ENCODE measurements at places on chromosomes 6 and 20.
A peak's percentile ranks its signal among the peaks of the same experiment; 100 is the strongest.

- H3K4me3 ChIP-seq, result no peak overlapping the region
- no peaks in the 10 kb centered on the region for H3K36me3 ChIP-seq
Observed at GRCh38 chr20:52004018-52004417, 187.6 kb downstream of the ZFP64 start.

DNA sequence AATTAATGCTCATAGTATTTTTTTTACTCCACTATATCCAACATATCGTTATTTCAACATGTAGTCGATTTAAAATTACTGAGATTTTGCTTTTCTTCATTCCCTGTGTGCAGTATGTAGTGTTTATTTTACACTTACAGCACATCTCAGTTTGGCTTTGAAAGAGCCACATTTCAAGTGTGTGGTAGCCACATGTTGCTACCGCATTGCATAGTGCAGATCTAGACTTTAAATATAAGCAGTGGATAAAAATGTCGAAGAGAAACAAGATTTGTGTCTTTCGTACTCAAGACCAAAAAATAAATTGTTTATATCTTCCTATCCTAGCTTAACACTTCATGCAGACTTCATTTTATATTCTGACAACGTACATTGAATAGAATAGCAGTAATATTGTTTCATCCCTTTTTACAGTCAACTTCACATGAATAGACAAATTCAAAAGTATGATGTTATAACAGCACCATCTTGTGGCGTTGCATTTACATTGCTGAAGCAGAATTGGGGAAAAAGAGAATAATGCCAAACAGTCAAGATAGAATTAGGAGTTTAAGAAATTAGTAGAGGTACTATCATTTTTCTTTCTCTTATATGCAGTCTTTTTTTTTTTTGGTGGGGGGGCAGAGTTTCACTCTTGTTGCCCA is 29.9 kb downstream of the FBXO5 start:
- H3K4me1 ChIP-seq, result peaks cover 8% of the 10 kb centered on the region
- no peak overlapping the region for H3K4me3 ChIP-seq
- DNase-seq, result no peak

DNA sequence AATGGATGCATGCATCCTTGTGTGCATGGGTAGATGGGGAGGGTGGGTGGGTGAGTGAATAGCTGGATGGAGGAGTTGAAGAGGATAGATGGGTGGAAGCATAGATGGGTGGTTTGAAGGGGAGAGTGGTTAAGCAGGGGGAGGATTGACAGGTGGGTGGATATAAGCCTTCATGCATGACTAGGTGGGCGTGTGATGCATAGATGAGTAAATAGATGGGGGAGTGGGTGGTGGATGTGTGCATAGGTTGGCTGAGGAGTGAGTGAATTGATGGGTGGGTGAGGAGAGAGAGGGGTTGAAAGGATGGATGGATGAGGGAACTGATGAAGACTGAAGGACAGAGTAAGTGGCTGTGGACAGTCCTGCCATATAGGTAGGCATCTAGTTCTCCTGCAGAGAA is 4.5 kb downstream of the COL11A2 start:
- H3K36me3 ChIP-seq, result peaks cover 8% of the 10 kb centered on the region
- peaks cover 3% of the 10 kb centered on the region for H3K27me3 ChIP-seq
- DNase-seq, result no peak
- H3K4me3 ChIP-seq, result no peak overlapping the region

GRCh38 chr20:56621730-56622129 is 7.4 kb upstream of the TFAP2C start:
- DNase-seq, result no peak
- peaks cover 1% of the 10 kb centered on the region for H3K36me3 ChIP-seq
- peaks cover 5% of the 10 kb centered on the region for H3K4me1 ChIP-seq
- no peak overlapping the region for H3K27ac ChIP-seq
- H3K27me3 ChIP-seq, result peaks cover 9% of the 10 kb centered on the region

DNA sequence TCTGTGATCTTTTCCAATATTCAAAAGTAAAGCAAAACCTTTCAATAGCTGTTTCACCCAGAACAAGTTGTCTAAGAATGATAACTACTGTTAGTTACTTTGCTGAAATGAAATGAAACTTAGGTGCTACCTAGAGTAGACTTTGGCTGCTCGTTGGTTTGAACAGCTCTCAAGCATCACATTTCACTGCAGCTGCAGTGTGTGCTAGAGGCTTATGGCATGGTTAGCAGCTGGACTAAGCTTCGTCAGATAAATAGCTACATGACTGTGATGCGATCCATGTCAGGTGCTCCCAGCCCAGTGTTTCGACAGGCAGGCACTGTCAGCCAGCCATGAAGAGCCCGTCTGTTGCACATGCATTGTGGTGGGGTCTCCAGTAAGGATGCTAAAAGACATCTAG is 201.1 kb downstream of the TFAP2B start:
- DNase-seq, result no peak
- H3K4me1 ChIP-seq, result peaks cover 11% of the 10 kb centered on the region
- H3K36me3 ChIP-seq, result no peaks in the 10 kb centered on the region
- no peak overlapping the region for H3K4me3 ChIP-seq
- no peaks in the 10 kb centered on the region for H3K27me3 ChIP-seq

DNA sequence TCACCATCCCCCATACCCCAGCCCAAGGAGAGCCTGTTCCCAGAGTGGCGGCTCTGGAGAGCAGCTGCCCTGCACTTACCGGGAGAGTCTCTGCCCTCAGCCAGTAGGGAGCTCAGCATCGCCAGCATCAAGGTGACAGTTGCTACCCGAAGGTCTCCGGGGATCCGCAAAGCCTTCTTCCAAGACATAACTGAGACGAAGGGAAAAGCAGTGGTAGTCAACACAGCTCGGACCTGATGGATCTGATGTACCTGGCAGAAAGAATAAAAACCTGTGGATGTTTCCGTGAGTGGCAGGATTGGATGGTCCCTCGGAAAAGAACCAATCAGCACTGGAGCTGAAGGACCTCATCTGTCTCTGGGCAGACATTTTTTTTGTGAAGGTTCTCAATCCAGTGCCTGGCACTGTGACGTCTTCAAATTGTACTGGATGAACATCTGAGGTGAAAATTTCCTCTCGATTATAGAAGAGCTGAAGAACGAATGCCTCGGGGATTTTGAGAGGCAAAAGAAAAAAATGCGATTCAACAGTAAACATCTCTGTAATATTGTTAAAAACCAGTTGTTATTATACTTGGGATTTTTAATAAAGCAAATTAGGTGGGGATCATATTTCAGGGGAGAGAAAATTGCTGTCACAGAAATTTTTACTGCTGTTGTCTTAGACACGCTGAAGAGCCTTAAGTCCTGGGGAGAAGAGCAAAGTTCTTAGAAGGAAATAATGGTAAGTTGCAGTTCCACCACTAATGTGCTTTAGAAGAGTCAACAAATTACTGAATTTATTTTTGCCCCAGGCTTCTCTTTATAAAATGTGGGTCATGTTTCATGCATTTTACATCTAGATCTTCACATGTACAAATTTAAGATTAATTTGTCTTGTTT is at the start of gene HLA-DQB1:
TSS of gene HLA-DQB1 (minus strand) at position 238 of the 881 bp plus-strand sequence. CDS start at position 188, 50 bp downstream.
- DNase-seq, result no peak
- H3K27ac ChIP-seq, result no peak within 1 kb of the TSS
- peaks cover 67% of the 10 kb centered on the region for H3K27me3 ChIP-seq
- H3K4me1 ChIP-seq, result peaks cover 4% of the 10 kb centered on the region

- no peak overlapping the region for H3K4me3 ChIP-seq
- H3K27ac ChIP-seq, result no peak overlapping the region
- peaks cover 28% of the 10 kb centered on the region for H3K27me3 ChIP-seq
- DNase-seq, result no peak
- H3K4me1 ChIP-seq, result peaks cover 14% of the 10 kb centered on the region
- H3K36me3 ChIP-seq, result peaks cover 5% of the 10 kb centered on the region
Observed at GRCh38 chr20:47950124-47950912, 165.0 kb upstream of the SULF2 start.

DNA sequence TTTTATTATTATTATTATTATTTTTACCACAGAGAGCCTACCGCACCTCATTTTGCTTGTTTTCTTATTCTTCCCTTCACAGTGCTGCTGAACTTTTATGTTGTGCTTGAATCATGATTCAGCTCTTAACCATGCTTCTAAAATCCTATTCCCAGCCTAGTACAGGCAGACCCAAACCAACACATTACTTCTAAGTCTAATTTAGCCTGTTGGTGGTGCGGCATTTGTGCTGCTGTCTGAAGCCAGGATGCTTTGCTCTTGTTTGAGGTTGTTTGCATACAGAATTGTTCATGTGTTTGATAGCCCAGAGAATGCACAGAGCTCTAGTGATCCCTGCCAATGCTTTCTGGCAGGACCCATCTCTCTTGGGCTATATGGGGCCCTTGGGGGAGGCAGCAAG is 213.5 kb upstream of the KCNG1 start:
- DNase-seq, result no peak
- peaks cover 4% of the 10 kb centered on the region for H3K36me3 ChIP-seq
- no peak overlapping the region for H3K4me3 ChIP-seq
- H3K27me3 ChIP-seq, result peaks cover 21% of the 10 kb centered on the region

GRCh38 chr20:8972963-8973705 is 95.8 kb upstream of the PLCB4 start:
- no peak for DNase-seq
- H3K4me1 ChIP-seq, result no peaks in the 10 kb centered on the region
- H3K4me3 ChIP-seq, result no peak overlapping the region
- no peaks in the 10 kb centered on the region for H3K36me3 ChIP-seq
- H3K27me3 ChIP-seq, result no peaks in the 10 kb centered on the region

- DNase-seq, result no peak
- peak overlapping the region; percentile 28 for H3K4me3 ChIP-seq
- peaks cover 40% of the 10 kb centered on the region for H3K4me1 ChIP-seq
- no peaks in the 10 kb centered on the region for H3K36me3 ChIP-seq
- peak overlapping the region; percentile 87 for H3K27ac ChIP-seq
Observed at GRCh38 chr6:10528158-10528981, 7.2 kb downstream of the GCNT2 start.

DNA sequence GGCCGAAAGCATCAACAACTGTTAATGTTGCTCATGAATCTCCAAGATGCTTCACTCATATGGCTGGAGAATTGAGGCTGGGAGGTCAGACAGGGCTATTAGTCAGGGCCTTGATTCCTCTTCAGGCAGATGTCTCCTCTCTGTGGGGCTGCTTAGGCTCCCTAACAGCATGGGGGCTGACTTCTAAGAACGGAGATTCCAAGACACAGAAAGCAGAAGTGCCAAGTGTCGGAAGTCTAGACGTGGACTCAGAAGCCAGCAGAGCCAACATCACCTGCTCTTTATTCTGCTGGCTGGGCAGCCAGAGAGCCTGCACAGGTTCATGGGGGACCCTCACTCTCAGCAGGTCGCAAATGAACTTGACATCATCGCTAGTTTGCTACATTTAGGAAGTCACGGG is 279.8 kb downstream of the CDH26 start:
- no peaks in the 10 kb centered on the region for H3K4me1 ChIP-seq
- no peaks in the 10 kb centered on the region for H3K36me3 ChIP-seq
- DNase-seq, result no peak
- no peak overlapping the region for H3K4me3 ChIP-seq

DNA sequence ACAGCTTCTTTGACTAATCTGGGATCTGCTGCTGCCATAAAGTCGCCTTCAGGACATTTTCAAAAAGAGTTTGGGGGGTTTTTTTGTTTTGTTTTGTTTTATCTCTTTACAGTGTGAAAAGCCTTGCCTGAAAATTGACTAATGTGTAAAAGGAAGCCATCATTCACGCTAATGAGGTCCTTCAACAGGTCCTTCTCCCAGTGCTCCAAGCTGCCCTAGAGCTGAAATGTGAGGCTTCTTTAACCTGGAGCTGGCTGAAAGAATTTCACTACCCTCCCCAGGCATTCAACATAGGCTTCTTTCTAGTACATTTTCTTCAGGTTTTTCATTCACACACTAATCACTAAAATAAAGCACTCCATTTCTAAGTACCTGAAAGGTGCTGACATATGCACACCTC is 145.1 kb upstream of the PRDM1 start:
- DNase-seq, result no peak
- H3K4me1 ChIP-seq, result no peaks in the 10 kb centered on the region

DNA sequence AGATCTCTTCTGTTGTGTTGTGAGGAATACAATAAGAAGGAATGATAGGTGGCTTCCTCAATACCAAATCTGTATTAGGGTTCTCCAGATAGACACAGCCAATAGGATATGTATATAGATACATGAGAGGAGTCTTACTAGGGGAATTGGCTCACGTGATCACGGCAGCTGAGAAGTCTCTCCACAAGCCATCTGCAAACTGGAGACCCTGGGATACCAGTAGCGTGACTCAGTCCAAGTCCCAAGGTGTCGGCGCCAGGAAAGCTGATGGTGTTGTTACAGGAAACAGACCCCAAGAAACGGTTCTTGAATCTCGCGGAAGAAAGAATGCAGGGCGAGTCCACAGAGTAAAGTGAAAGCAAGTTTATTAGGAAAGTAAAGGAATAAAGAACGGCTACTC is 61.4 kb downstream of the SYTL3 start:
- peaks cover 25% of the 10 kb centered on the region for H3K4me1 ChIP-seq
- H3K36me3 ChIP-seq, result no peaks in the 10 kb centered on the region
- no peak for DNase-seq

DNA sequence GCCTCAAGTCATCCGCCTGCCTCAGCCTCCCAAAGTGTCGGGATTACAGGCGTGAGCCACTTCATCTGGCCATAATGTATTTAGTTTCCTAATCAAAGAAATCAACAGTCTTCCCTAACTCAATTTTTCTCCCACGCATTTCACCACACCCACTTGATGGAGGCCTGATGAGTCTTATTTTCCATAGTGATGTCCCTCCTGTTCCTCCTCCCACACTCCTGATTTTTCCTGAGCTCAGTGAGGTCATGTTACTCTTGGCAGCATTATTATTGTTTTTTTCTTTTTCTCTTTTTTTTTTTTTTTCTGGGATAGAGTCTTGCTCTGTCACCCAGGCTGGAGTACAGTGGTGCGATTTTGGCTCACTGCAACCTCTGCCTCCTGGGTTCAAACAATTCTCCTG is 8.9 kb downstream of the ABRACL start:
- H3K4me3 ChIP-seq, result no peak overlapping the region
- H3K27ac ChIP-seq, result peak overlapping the region; percentile 28
- DNase-seq, result no peak
- H3K4me1 ChIP-seq, result peaks cover 12% of the 10 kb centered on the region
